ENCODE measurements at places on chromosomes 16 and 17.

DNA sequence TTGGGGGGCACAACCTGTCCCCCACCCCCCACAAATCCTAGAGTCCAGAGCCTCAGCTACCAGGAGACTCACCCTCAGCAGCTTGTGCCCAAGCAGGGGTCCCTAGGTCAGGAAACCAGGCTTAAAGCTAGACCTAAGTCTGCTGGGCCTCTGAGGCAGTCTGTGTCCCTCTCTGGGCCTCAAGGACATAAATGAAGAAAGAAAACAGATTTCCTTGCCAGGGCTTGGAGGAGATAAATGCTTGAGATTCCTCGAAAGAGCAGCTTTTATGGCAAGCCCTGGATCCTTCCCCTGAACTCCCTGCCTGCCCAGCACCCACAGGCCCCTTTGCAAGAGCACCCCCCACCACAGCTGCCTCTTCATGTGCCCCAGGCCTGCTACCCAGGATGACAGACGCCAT lies 3.3 kb downstream of the SRCIN1 start:
- DNase-seq = no peak

- DNase-seq = no peak
These were observed 3.6 kb downstream of the P2RX5 start for GRCh38 chr17:3692346-3692745.

DNA sequence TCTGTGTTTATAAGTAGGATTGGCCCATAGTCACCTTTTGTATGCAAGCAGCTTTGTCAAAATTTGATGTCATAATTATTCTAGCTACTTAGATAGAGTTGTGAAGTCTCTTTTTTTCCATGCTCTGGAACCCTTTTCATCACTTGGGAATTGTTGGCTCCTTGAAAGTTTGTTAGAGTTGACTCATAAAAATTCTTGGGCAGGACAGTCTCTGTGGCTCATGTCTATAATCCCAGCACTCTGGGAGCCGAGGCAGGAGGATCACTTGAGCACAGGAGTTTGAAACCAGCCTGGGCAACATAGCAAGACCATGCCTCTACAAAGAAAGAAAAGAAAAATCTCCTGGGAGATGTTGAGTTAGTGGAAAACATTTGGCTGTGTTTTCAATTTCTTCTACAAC lies 45.7 kb upstream of the MRC2 start:
- DNase-seq = no peak

GRCh38 chr16:86946981-86947380 lies 368.6 kb downstream of the FOXL1 start:
- DNase-seq = no peak

GRCh38 chr17:60640503-60640902 lies 37.1 kb upstream of the BCAS3 start:
- no peak for DNase-seq

DNA sequence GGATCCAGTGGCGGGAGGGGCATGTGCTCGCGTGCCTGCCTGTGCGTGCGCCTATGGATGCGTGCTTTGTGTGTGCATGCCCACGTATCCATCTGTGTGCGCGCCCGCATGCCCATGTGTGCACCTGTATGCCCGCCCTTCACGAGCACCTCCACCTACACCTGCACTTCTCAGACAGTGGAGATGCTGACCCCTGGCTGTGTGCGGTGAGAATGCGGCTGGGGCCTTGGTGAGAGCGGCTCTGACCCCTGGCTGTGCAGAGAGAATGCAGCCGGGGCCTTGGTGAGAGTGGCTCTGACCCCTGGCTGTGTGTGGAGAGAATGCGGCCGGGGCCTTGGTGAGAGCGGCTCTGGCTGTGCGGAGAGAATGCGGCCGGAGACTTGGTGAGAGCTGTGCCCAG lies 33.9 kb downstream of the AXIN1 start:
- no peak for DNase-seq

- no peak for DNase-seq
These were observed 97.8 kb upstream of the GSE1 start for GRCh38 chr16:85515319-85515745.

- DNase-seq = no peak
These were observed 45.5 kb downstream of the CYTH1 start for GRCh38 chr17:78736526-78737079.

DNA sequence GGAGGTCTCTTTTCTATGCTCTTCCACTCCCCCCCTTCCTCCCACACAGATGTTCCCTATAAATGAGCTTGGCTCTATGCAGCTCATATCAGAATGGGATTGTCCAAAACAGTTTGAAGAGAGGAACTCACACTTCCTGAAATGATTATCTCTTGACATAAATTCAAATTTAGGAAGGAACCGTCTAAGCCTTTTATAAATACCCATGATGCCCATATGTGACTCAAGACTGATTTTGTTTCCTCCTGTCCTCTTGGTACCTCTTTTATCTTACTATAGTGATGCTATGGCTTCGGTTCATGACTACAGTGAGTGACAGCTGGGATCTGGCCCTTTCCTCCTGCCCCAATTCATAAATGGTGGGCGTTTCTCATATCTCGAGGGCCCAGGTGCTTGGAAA lies 16.6 kb upstream of the TERF2 start:
- no peak for DNase-seq

DNA sequence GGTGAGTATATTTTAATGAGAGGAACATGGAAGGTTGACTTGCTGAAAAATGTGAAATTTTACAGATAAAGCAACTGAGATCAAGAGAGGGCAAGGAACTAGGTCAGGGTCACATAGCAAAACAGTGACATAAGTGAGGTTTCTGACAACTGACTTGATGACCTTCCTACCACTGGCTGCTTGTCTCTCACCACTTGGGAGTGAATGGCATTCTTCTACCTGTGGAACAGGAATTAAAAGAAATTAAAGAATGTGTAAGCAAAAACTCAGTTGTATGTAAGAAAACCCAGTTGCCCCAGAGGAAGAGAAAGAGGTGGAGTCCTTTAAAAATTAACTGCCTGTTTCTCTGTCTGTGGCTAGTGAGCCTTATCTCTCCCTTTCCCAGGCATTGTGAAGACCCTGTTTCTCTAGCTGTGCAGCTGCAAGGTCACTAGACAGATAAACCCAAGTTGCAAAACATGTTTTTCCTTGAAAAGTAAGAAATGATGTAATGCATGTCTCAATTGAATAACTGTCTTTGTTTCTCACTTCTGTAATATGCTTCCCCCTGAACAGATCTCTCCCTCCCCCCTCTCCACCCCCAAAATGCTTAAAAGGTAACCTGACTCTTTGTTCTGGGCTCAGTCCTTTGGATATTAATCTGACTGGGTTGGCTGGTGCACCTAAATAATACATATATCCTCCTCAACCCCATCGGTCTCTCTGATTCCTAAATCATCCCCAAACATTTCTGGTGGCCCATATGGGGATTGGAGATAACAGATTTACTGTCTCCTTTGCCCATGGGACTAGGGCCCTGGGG lies 23.4 kb downstream of the ACSM1 start:
- no peak for DNase-seq
